ENCODE measurements at places on chromosomes 4 and X. TPM values are rescaled to one million over a fixed set of nuclear protein-coding genes. Genes with fewer than 3 reads are reported as not detected.

GRCh38 chr4:14855719-14856061 lies 146.6 kb upstream of the CPEB2 start:
- DNase-seq = no peak

DNA sequence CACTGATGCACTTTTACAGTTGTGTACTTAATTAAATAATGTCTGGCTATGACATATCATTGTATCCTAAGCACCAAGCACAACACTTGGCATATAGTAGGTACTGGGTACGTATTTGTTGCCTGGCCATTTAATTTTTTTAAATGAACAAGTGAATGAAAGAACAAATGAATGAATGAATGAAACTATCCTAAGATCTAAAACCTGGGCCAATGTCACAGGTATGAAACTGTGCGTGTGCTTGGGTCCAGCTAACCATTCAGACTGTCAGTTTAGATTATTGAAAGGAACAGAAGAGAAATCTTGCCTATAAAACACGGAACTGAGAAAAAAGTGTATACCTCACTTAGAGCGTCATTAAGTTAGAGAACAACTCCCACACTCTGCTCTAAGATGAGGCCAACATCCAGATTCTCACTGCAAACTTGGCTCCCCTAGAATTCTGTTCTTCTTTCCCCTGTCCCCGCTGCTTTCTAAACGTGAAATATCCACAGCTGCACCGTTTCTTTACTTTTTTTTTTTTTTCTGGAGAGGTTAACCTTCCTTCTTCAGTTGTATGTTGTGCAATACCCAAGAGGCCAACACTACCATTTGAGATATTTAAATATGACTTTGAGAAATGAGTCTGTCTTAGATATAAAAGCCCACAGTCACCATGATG lies 17.3 kb upstream of the SEL1L3 start:
- DNase-seq = no peak

GRCh38 chr4:26257850-26258249 lies 63.0 kb upstream of the RBPJ start:
- no peak for DNase-seq

- DNase-seq = no peak
Observed at GRCh38 chrX:134711135-134711921, 53.1 kb upstream of the PLAC1 start.

- DNase-seq = no peak
Observed at GRCh38 chrX:106959901-106960300, 39.7 kb downstream of the CLDN2 start.

GRCh38 chrX:43850629-43851028 lies 31.6 kb downstream of the MAOB start:
- no peak for DNase-seq

DNA sequence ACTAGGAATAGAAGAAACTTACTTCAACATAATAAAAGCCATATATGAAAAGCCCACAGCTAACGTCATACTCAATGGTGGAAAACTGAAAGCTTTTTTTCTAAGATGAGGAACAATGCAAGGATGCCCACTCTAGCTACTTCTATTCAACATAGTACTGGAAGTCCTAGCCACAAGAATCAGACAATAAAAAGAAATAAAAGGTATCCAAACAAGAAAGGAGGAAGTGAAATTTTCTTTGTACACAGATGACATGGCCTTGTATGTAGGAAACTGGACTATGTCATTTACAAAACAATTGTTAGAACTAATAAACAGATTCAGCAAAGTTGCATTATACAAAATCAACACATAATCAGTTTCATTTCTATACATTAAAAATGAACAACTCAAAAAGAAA lies 25.5 kb upstream of the NXT2 start:
- DNase-seq = no peak

Gene LRAT
- polyA plus RNA-seq = 0.02 TPM

Gene ARAP2
- 1.8 TPM for polyA plus RNA-seq

All from foreskin keratinocyte (primary cell).